ENCODE measurements at places on chromosomes 1 and 21.

DNA sequence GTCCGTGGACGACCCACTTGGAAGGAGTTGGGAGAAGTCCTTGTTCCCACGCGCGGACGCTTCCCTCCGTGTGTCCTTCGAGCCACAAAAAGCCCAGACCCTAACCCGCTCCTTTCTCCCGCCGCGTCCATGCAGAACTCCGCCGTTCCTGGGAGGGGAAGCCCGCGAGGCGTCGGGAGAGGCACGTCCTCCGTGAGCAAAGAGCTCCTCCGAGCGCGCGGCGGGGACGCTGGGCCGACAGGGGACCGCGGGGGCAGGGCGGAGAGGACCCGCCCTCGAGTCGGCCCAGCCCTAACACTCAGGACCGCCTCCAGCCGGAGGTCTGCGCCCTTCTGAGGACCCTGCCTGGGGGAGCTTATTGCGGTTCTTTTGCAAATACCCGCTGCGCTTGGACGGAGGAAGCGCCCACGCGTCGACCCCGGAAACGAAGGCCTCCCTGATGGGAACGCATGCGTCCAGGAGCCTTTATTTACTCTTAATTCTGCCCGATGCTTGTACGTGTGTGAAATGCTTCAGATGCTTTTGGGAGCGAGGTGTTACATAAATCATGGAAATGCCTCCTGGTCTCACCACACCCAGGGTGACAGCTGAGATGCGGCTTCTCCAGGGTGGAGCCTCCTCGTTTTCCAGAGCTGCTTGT is 32.4 kb downstream of the PRMT2 start:
- no peak for DNase-seq

DNA sequence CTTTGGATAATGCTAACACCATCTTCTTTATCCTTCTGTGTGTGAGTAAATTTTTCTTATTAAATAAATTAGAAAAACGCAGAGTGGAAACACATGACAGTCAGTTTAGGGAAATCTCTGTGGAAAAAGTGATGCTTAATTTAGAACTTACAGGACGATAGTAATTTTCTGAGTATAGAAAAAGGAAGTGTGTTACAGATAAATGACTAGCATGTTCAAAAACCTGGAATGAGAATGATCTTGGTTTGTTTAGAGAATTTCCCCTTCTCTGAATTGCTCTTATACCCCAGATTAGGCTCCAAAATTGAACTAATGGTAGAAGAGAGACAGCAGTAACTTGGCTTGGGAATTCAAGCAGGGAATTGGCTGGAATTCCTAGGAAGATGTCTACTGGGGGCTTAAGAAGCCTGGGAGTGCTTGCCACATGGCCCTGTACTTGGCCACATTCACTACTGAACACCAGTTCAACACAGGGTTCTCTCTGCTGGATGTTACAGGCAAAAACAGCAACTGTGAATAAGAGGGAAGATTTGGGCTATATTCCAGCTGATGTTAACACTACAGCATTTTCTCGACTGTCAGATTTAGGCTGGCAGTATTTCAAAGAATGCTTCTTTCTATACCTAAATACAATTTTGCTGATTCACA is 1004.2 kb downstream of the TTLL7 start:
- DNase-seq, result no peak

DNA sequence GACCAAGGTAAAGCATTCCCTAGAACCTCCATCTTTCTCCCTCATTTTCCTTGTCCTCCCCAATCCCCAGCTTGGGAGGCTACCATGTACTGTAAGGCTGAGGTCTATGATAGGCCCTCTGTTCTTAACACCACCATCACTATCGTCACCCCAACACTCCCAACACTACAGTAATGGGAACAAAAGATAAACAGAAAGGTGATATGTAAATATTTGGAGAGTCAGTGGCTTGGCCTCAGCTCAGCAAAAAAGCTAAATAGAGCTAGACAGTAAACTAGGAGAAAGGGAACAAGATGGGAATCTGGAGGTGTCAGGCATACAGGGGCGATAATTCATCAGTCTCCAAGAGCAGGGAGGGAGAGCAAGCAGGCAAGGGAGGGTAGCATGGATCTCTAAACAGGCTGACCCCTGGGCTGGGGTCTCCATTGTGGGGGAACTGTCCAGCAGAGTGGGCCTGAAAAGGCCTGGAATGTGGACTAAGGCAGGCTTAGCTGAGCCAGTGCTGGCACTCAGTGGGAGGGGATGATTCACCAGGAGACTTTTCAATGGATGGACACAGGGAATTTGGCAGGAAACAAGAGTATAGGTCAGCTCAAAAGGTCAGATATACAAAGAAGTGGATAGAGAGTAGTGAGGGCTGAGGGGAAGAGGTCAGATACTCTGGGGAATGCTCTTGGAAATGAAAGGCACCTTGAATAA is 6.7 kb downstream of the WNT2B start:
- no peak for DNase-seq

GRCh38 chr1:246078888-246079252 is 428.2 kb downstream of the SMYD3 start:
- no peak for DNase-seq

- DNase-seq, result no peak
These were observed 4.8 kb downstream of the TRIM45 start for GRCh38 chr1:117116784-117117130.

GRCh38 chr1:206526064-206526911 is 19.0 kb downstream of the RASSF5 start:
- DNase-seq, result no peak

GRCh38 chr1:116997066-116997465 is 4.5 kb upstream of the CD101 start:
- DNase-seq, result no peak

DNA sequence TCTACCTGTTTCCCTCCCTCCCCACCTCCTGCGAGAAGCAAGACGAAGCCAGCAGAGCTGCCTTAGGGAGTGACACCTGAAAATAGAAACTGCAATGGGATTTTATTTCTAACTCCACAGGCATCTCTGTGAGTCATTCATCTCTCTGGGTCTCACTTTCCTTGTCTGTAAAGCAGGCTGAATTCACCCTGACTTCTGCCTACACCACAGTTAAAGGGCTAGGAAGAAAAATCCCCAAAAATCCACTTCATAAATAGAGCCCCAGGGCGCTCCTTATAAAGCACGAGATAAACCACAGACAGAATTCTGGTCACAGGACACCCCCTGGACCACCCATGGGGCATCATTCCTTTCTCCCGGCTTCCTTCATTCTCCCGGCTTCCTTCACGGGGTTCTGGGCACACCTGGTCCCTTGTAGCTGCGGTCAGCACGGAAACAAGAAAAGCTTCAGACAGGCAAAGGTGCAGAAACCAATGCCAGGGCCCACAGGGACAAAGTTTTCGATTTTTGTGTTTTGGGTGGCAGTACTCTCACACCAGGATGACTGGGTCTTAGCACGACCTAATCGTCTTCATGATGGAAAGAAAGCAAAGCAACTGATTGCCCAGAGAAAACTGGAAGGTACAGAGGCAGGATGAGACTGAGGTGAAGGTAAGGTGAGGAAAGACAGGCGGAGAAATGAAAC is 2.8 kb upstream of the H6PD start:
- DNase-seq, result no peak

DNA sequence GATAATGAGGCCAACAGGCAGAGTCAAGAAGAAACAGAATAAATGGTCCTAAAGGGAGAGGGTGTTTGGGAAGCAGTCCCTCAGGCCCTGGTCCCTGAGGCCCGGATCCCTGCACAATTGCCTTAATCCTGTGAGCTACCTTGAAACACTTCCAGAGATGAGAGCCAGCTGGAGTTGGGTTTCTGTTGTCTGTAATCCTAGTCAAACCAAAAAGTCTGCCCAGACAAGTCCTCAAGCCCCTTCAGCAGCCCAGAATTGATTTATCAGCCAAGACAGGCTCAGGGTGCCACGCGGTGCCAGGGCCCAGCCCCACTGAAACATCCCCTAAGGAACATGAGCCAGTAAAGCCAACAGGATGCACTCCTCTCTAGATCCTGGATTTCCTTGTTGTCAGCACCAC is 16.4 kb upstream of the CLSTN1 start:
- no peak for DNase-seq

GRCh38 chr21:14285147-14285761 is 69.3 kb downstream of the RBM11 start:
- no peak for DNase-seq

DNA sequence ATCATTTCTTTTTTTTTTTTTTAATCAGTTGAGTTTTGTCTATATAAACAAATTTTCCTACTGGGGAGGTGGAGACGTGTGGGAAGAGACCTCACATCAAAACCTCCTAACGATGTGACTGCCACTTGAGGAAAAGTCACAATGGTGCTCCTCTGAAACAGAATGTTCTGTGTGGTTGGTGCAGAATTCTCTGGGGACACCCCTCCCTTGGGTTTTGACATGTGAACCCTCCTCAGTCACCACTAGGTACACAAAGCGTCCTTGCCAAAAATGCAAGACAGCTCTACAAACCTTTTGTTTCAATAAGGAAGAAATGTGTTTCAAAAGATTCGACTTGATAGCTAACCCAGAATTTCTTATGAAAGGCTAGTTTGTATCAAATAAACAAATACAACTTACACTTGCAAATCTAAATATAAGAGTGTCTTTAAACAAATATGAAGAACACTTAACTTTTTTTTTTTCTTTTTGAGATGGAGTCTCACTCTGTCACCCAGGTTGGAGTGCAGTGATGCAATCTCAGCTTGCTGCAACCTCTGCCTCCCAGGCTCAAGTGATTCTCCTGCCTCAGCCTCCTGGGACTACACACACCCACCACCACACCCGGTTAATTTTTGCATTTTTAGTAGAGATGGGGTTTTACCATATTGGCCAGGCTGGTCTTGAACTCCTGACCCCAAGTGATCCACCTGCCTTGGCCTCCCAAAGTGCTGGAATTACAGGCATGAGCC is 9.3 kb downstream of the SLC25A24 start:
- no peak for DNase-seq
